ENCODE measurements at places on chromosomes 12 and 14.
A peak's percentile ranks its signal among the peaks of the same experiment; 100 is the strongest.

- DNase-seq, result peak; percentile 78
These were observed 798.8 kb downstream of the SLC16A7 start for GRCh38 chr12:60394665-60395064.

DNA sequence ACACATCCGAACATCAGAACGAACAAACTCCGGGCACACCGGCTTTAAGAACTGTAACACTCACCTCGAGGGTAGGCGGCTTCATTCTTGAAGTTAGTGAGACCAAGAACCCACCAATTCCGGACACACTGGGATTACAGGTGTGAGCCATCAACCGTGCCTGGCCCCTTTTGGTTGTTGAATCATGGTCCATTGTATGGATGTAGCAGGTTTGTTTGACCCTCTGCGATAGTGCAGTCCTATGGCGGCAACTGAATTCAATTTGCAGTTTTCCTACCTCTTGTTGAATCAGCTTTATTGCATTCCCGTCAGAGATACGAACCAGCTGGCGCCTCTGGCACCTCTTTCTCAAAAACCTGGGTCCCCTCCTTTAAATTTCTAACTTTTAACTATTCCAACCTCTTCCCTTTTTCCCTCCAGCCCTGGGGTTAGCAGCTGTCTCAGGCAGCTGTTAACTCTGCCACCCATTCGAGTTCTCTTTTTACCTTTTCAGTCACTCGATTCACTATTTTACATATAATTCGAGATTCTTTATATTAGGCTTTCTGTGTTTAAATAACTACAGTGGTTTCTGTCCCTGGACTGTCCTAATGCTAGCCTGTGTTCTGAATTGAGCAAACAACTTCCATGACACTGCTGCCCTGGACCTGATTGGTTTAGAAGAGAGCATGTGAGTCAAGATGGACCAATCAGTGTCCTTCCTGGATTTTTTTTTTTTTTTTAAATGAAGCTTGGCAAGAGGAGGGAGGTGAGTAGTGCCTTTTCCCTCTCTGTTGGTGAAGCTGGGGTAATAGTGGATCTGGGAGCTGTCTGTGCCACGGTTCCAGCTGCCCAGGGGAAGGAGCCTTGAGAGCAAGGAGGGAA, 261.5 kb downstream of the PCNX1 start:
- no peak for DNase-seq

GRCh38 chr14:103930051-103930604, 1.9 kb downstream of the TDRD9 start:
- no peak for DNase-seq

DNA sequence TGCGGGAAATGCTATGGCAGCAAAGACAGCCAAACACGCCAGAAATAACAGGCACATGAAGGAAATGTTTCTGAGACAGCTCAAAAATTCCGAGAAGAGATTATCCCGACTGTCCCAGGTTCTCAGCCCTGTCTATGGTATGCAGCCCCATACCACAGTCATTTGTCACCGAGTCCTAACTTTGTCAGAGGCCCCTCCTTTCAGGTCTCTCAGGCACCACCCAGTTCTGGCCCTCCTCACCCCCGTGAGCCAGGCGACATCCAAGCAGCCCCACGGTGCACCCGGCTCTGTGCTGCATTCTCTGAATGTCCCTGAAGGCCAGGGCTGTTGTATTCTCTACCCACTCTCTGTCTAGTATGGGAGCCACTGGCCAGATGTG, 24.0 kb downstream of the SSH1 start:
- peak; percentile 87 for DNase-seq

GRCh38 chr14:104885031-104885972, 20.2 kb downstream of the CEP170B start:
- DNase-seq, result no peak

GRCh38 chr12:69210661-69211060, 28.7 kb upstream of the CPSF6 start:
- no peak for DNase-seq

DNA sequence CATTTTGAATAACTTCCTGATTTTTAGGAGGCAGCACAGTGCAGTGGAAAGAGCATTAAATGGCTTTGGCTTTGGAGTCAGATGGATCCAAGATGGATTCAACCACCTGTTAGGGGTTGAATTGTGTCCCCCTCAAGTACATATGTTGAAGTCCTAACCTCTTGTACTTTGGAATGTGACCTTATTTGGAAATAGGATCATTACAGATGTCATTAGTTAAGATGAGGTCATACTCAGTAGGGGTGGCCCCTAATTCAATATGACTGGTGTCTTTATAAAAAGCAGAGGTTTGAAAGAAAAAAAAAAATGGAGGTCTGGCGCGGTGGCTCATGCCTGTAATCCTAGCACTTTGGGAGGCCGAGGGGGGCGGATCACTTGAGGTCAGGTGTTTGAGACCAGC, 18.8 kb downstream of the ATP5MC2 start:
- DNase-seq, result no peak

- peak; percentile 34 for DNase-seq
These were observed 23.6 kb upstream of the NPFF start for GRCh38 chr12:53530920-53531319.

DNA sequence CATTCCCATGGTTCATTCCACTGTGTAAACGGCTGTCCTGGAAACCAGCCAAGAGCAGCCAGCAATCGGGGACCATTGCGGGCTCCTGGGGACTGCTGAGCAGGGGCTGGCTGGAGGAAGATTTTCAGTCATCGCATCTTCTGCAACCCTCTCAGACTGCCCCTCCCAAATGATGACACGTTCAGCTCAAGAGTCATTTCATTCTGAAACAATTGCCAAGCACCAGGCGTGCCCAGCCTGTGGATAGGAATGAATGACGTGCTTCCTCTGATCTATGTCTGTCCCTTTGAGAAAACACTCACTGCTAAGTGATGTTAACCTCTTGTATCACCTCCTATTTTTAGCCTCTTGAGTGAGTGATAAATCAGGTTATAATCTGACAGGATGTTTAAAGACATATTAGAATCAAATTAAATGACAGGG, 62.0 kb downstream of the NDUFA12 start:
- DNase-seq, result peak; percentile 87

- DNase-seq, result no peak
These were observed 661.6 kb upstream of the FBXO33 start for GRCh38 chr14:40093800-40094199.

DNA sequence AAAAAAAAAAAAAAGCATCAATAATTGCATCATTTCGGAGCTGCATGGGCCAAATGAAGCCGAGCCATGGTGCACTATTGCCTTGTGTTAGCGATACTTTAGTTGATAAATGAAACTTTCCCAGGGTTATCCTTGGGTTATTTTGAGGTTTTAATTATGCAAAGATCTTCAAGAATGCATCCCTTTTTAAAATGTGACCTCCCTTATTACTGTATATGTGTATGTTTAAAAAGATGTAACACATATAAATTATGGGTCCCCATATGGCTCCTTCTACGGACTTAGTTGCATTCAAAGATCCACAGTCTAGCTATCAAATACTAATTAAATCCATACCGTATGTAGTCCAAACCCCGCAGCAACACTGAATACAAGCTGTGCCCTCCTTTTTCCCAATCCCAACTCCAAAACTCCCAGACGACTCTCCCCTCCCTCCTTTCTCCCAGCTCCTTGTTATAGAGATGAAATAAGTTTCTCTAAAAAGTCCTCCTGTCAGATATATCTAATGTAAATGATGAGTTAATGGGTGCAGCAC, 129.3 kb upstream of the MAP1LC3B2 start:
- DNase-seq, result no peak

- no peak for DNase-seq
These were observed 295.2 kb downstream of the CACNA1C start for GRCh38 chr12:2347844-2348481.

DNA sequence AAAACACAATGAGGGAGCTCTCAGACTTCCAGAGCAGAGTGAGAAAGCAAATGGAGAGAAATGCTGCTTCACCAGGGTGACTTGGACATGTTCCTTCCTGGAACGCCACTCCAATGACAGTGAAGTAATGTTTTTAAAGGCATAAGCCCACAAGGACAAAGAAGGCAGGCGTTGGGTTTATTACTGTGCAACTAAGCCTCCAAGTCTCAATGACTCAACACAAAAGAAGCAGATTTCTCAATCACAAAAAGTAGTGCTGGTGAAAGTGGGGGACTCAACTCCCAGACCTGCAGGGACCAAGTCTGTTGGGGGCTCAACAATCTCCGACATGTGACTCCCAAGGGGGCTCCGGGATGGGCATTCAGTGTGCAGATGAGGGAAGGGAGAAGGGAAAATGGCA, 505.2 kb downstream of the BCL11B start:
- DNase-seq, result no peak

- DNase-seq, result peak; percentile 54
These were observed 585 bp upstream of the TEAD4 start for GRCh38 chr12:2958432-2959191.

- DNase-seq, result peak; percentile 11
These were observed 26.2 kb downstream of the ZCRB1 start for GRCh38 chr12:42299392-42300308.

DNA sequence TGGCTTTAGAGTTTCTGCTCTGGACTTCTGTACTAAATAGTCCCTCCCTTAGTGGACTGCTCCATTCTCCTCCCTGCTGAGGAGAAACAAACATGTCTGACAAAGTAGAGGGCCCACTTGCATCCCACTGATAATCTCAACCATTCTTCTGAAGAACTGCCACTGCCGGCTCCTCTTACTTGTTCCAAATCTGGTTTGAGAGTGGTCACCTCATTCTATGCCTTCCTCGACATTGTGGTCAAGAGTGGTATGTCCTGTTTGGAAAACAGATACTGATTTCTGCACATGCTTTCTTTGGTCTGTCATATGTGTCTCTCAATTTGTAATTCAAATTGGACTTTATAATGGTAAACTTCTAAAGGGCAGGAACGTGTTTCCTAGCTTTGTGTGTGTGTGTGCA, 36.3 kb upstream of the PLEKHA5 start:
- DNase-seq, result no peak

DNA sequence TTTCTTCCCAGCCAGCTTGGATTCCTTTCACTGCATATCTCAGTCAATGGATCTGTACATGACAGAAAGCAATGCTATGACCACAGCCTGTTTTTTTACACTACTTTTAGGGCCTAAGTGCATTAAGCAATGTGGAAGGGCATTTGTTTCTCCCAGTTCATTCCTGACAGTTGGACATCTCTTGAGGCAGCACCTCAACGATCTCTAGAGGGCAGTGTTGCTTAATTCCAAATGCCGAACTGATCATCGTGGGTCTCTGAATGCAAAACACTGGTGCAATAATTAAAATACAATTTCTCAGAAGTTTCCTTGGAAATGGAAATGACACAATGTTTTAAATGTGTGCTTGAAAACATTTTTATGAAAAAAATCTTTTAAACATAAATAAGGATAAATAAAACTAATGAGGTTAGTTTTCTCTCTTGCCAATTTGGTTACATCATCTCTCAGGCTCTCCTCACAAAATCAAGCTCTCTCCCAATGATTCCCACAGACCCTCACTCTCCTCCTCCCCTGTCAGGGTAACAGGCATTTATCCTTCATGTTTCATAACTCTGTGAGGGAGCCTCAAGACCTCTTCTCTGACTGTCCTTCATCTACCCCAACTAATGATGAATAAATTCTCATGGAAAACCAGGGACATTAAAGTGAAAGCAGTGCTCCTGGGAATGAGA, 192.4 kb upstream of the SLC16A7 start:
- DNase-seq, result peak; percentile 43

DNA sequence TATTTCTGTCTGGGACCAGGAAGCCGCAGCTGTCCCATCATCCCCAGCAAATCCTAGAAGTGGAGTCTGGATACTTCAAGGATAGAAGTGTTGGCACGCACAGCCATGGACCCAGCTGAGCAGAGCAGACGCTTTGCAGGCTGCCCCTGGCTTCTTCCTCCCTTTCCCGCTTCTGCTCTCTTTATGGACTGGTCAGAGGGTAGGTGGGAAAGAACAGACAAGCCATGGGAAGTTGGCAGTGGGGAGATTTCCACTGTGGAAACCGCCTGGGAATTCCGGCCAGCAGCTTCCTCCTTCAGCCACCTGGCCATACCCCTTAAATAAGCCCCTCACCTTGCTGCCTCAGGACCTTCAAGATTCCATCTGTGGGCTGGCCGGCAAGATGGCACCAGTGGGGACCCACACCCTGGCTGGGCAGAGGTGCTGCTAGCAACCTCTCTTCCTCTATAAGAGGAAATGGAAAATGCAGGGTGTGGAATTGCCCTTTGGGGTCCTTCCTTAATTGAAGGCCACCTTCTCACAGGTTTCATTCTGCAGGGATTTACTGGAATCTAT, 20.6 kb downstream of the OTUB2 start:
- no peak for DNase-seq

DNA sequence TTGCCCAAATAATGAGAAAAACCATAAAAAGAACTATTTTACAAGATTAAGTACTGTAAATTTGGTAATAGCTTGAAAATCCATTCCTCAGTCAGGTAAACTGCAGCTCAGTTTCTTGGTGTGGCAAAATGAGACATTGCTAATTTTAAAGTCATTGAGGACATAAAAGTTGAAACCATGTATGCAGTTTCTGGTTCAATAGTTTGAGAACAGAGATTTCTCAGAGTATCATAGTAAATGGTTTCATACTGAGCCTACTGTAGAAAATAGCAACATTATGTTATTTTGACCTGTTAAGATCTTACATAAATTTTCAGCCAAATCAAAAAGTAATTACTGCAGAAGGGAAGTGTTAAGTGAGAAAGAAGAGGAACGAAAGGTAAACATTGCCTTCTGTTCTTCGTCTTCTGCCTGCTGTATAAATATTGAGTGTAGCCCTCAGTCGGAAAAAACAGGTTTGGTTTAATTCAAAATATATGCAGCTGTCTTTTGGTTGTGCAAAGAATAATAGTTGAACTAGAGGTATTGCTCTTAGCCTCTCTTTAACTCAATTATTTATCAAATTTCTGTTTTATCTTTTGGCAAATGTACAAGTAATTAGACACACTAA, 119.6 kb downstream of the SYNE2 start:
- no peak for DNase-seq

Measured in HS-5 (cell line).